Pons (tissue), 1 donor: ENCODE measurements at places on chromosomes 2 and 18.

DNA sequence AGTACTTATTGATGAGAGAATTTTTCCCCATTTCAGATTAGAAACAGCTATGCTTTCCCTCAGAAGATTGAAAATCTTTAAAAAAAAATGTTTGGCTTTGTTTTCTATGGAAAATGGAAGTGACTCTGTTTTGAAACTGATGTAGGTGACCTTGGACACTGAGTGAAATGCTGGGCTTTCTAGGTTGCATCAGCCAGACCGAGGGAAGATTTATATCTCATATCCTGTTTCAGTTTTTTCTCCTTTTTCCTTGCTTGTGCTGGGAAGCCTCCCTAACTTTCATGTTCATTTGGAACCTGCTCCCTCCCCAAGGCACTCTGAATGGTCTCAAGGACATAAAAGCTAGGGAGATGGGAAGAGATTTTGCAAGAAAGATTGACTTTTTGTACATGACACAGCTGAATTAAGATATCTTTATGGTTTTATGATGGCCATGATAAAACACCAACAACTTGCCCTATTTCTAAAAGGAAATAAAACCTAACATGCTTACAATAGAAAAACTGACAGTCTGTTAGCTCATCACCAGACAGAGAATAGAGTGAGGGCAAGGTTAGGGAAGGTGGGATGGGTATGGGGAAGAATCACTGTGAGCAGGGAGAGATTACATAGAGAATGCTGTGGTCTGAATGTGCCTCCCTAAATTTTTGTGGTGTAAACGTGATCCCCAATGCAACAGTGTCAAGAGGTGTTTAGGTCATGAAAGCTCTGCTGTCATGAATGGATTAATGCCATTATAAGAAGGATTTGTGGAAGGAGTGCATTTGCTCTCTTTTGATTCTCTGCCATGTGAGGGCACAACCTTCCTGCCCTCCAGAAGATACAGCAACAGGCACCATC lies 249.7 kb downstream of the TPGS2 start:
- DNase-seq, result no peak

DNA sequence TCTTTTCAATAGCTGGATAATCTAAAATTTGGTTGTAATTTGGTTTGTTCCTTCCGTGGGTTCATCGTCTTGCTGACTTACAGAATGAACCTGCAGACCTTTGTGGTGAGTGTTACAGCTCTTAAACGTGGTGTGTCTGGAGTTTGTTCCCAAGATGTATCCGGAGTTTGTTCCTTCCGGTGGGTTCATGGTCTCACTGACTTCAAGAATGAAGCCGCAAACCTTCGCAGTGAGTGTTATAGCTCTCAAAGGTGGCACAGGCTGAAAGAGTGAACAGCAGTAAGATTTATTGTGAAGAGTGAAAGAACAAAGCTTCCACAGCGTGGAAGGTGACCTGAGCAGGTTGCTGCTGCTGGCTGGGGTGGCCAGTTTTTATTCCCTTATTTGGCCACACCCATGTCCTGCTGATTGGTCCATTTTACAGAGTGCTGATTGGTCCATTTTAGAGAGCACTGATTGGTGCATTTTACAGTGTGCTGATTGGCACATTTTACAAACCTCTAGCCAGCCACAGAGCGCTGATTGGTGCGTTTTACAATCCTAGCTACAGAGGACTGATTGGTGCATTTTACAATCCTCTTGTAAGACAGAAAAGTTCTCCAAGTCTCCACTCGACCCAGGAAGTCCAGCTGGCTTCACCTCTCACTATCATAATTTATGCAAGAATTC lies 16.6 kb downstream of the RALB start:
- no peak for DNase-seq

DNA sequence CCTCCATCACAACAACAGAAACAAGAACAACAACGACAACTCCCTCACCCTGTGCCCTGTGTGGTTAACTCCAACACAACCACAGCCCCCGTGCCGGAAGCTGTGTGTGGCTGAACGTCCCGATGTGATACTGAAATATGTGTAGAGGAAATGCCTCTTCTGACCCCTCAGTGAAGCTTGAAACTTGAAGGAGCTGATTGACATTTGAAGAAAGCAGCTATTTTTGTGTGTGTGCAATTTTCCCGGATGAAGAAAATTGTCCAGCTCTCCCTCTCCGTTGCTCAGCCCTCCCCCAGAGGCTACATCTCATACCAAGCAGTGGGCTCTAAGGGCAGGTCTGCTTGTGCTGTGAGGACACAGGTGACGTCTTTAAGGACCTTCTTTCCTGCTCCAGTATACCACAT lies 173.8 kb downstream of the ICOS start:
- no peak for DNase-seq

DNA sequence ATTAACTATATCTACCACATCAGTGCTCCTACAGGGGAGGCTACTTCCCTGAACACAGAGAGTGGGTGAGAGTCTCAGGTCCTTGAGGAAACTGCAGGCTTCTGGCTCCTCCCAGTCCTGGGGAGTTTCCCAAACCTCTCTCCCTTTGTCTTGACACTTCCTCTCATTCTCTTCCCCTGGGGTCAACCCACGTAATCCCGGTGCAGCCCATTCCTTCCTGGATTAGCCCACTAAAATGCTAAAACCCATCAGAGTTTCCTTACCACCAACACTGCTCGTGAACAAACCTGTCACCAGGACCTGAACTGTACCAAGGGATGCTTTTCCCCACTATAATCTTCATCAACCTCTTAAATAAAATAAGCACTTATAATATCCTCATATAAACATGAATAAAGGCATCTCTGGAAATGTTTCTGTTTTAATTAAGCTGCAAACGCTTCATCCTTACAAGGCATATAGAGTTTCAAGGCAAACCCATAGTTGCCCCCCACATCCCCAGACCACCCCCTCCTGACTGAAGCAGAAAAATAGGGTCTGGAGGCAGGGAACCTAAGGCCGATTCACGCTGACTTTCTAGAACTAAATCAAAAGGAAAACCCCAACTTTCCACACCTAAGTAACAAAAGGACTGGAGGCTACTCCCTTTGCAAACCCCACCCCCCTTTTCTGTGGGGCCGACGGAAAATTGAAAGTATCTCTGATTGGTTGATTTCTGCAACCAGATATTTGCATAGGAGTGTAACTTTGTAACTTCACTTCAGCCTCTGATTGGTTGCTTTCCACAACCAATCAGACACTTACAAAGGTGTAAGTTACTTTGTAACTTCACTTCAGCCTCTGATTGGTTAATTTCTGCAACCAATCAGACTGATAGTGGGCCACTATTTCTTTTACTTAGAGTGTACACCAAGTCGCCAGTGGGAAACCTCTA lies 19.0 kb downstream of the TMSB10 start:
- DNase-seq, result no peak

GRCh38 chr2:237995036-237995435 lies 28.2 kb downstream of the UBE2F start:
- DNase-seq, result no peak

DNA sequence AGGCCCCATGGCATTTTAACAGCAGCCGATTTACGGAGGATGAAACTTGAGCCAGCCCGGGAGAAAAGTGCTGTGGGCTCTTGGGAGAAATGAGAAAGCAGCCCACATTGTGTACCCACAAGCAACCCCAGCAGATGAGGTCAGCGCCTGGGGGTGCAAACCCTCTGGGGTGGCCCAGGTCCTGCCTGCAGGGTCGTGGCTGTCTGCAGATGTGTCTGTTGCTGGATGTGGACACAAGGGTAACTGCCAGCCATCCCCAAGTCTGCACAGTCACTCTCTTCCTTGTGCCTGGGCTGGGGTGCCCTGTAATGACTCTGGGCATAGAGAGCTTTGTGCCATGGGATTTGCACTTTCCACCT lies 170.8 kb downstream of the PRKCE start:
- DNase-seq, result no peak

GRCh38 chr2:206255003-206255402 lies 19.5 kb upstream of the ZDBF2 start:
- no peak for DNase-seq

- DNase-seq, result no peak
Observed at GRCh38 chr2:143768991-143769390, 639.8 kb downstream of the ARHGAP15 start.

- DNase-seq, result no peak
Observed at GRCh38 chr18:13036622-13037320, 45.6 kb downstream of the CEP192 start.

- DNase-seq, result no peak
Observed at GRCh38 chr2:22483036-22483435, 901.9 kb upstream of the KLHL29 start.

DNA sequence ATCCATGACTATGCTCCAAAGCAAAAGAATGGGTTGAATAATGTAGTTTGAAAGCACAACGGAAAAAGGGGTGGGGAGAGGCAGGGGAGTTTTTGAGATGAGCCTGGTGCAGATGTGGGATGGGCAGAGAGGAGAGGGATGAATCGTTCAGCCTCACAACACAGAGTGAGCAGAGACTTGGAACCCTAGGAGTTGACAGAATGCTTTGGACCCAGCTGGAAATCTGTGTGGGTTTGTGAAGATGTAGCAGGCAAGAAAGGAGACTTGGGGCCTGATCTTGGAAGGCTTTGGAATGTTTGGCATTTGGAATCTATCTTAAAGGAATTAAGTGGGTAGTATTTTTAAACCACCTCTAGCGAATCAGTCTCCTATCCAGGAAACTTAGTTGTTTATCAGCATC lies 66.0 kb upstream of the KCTD1 start:
- DNase-seq, result no peak

DNA sequence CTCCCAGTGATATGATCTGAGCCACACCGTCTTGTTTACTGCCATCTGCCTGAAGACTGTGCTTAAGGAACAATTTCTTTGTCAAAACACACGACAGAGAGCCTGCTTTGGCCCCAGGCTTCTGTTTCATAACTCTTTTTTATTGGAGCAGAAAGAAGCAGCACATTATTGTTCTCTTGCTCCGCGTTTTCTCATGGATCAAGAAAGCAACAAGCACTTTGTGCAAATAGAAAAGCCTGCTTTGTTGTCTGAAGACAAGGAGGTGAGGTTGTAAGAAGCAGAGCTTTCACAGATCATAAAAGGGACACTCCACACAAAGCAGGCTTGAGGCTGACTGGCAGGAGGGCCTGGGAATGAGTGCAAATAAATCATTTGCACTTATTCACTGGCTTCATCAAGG lies 118.3 kb upstream of the FAM136A start:
- peak; percentile 3 for DNase-seq

- no peak for DNase-seq
Observed at GRCh38 chr18:78621141-78621755, 358.4 kb upstream of the SALL3 start.

DNA sequence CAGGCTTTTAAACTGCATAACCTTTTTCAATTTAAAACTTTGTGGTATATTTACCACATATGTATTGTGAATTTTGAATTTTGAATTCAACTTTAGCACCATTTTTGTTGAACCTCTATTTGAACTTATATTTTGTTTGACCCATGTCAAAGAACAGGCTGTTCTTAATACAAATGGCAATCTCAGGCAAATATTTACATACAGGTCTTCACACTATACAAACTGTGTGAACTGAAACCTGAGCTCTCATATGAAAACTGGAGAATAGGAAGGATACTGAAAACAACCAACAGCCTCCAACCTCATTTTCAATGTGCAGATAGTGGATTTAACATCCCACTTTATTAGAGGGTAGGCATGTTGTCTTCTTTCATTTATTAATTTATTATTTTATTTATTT lies 491.8 kb downstream of the KCNJ3 start:
- DNase-seq, result no peak

DNA sequence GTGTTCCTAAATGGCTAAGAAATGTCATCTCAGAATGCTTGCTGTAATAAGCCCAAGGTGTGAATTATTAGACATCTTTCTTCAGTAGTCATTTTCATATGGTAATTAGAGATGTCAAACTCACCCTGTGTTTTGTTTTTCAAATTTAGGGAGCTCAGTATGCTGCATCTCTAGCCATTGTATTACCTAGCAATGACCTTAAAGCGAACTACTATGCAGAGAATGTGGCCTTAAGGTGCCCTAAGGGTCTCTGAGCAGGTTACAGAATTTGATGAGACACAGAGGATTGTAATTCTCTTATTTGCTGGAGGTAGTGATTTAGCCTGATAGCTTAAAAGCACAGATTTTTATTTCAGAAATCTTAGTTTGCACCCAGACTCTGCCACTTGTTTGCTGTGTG lies 1052.6 kb upstream of the DDX18 start:
- no peak for DNase-seq

GRCh38 chr2:154588838-154589237 lies 109.7 kb upstream of the KCNJ3 start:
- DNase-seq, result no peak

GRCh38 chr18:79770826-79771225 lies 26.9 kb upstream of the KCNG2 start:
- no peak for DNase-seq

- DNase-seq, result no peak
Observed at GRCh38 chr2:69385443-69386151, 1.4 kb downstream of the GFPT1 start.

GRCh38 chr2:122707224-122707824 lies 951.9 kb downstream of the TSN start:
- no peak for DNase-seq

- no peak for DNase-seq
Observed at GRCh38 chr2:53727921-53728320, 39.7 kb upstream of the CHAC2 start.

- no peak for DNase-seq
Observed at GRCh38 chr18:45845410-45845809, 19.9 kb downstream of the SIGLEC15 start.

DNA sequence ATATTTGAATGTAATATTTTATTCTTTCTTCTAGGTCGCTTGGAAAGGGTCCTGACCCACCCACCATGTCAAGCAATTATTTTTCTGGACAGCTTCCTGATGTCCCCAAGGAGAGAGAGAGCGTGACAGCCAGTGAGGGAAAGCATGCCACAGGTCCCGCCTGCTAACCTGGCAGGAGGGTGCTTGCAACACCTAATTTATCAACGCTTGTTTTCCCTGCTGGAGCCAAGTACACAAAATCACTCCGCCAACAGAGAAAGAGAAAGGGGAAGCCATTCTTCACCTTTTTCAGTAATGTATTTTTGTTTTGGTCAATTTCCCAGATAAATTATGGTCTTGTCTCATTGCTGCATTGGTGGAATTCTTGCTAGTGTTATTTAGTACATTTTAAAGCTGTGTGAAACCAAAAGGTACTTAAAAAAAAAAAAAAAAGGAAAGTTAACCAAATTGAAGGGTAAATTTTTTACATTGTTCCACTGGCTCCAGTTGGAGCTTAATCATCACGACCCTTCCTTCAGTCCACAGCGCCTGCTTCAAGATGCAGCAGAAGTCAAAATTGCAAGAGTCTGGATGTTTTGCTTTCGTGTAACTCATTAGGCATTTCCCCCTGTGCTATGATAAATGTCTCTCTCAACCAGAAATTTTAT lies 88.5 kb upstream of the COPS8 start:
- DNase-seq, result no peak

DNA sequence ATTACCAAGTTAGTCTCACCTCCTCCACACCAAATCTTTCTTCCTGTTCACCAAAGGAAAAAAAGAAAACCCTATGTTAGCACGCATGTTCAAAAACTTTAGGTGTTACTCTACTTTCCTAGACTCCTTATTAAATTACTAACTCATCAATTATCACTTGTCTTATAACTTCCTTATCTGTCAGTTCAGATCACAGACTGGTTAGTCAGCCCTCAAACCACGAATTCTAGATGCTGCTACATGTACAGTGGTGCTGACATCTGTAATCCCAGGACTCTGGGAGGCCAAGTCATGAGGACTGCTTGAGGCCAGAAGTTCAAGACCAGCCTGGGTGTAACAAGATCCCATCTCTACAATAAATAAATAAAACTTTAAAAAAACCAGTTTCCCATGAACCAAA lies 3.5 kb downstream of the YWHAQ start:
- DNase-seq, result no peak
